ENCODE measurements at places on chromosomes 5 and 9. TPM values are rescaled to one million over a fixed set of nuclear protein-coding genes. Genes with fewer than 3 reads are reported as not detected.

The PDZD2 gene
- total RNA-seq: 7.5 TPM

The ACTBL2 gene
- total RNA-seq: not detected

The LRRC19 gene
- not detected for total RNA-seq

The PHF24 gene
- total RNA-seq: 0.53 TPM

The TERT gene
- 40.4 TPM for total RNA-seq

The PCDHA9 gene
- 1.4 TPM for total RNA-seq

The TEX48 gene
- total RNA-seq: not detected

The NPR3 gene
- total RNA-seq: 0.23 TPM

The ANKDD1B gene
- total RNA-seq: 0.14 TPM

The AGTPBP1 gene
- 53.6 TPM for total RNA-seq

The SLC6A7 gene
- total RNA-seq: not detected

The RNF183 gene
- total RNA-seq: 0.17 TPM

The PAPPA gene
- total RNA-seq: 0.34 TPM

The SH3PXD2B gene
- 57.4 TPM for total RNA-seq

The CDKN2B gene
- 0.73 TPM for total RNA-seq

The SOWAHA gene
- 0.11 TPM for total RNA-seq

The CERT1 gene
- total RNA-seq: 49.0 TPM

The GRIN1 gene
- total RNA-seq: 6.6 TPM
